EH (cell line): ENCODE measurements at places on chromosomes 5 and 9.

DNA sequence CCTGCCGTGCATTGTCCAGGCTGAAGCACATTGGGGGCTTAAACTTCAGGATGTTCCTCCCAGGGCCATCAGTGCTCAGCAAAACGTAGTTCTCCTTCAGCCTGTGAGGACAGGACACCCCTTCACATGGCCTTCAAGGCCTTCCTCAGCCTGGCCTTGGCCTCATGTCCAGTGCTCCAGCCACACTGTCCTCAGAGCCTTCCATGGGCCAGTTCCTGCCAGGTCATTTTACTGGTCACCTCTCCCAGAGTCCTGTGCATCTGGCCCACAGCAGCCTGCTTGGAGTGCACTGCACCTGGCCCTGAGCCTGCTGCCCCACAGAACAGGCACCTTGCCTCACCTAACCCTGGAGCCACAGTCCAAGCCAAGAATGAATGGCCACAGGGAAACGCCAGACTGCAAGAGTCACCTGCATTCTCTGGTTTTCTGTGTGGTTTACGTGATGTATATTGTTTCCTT lies 8.7 kb downstream of the HNRNPAB start:
- no peak for DNase-seq

DNA sequence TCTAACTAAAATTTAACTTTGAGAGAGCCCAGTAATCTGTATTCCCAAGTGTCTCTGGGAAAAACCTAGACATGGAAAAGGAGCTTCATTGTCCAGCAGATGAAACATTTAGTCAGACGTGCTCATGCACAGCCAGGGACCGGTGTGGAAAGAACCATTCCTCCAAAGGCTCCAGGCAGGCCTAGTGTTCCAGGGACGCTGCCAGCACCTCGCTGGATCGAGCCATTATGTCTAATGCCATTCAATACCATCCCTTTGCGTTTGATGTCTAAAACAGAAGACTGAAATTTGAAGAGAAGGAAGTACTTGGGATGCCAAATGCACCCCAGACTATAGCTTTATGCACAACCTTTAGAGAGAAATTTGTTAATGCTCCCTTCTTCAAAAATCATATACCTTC lies 1.4 kb upstream of the CHSY3 start:
- DNase-seq: no peak

GRCh38 chr5:55620009-55620765 lies 85.4 kb upstream of the PLPP1 start:
- no peak for DNase-seq

GRCh38 chr9:31908891-31909480 lies 475.5 kb upstream of the ACO1 start:
- DNase-seq: no peak
